ENCODE measurements at places on chromosomes 6 and 20.
A peak's percentile ranks its signal among the peaks of the same experiment; 100 is the strongest.

- DNase-seq = no peak
Observed at GRCh38 chr20:48717095-48717672, 110.6 kb downstream of the PREX1 start.

DNA sequence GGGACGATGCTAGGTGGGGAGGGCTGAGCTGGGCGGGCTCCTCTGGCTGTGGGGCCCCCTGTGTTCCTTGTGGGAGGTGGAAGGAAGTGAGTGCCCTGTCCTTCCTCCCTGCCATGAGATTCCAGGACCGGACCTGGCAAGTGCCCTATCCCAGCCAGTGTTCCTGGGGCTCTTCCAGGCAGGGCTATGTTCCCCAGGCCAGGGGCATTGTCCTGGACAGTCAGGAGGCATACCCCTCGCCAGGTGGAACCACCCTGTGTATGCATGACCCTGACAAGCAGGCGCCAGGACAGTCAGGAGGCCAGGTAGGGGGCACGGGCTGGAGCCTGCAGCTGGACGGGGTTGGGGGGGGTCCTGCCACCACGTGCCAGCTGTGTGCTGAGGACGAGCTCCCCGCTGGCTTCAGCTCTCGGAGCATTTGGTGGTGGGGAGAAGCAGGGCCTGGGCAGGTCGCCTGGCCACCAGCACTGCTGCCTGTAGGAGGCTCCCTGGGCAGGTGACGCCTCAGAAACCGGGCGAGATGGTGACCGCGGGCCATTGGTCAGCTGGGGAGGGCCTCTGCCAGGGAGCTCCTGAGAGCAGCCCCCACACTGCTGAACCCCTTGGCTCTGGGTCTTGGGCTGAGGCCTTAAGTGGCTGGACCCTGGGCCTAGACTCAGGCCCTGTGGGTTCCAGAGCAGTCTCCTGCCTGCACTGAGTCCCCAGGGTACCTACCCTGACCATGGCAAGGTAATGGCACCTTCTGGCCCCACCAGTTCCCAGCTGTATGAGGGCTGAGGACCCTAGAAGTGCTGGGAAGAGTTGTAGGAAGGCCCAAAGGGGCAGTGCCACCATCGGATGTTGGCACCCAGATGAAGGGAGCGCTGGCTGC is 694 bp downstream of the SLC17A9 start:
- no peak for DNase-seq

- DNase-seq = no peak
Observed at GRCh38 chr6:33077908-33078307, 2.1 kb downstream of the HLA-DPB1 start.

DNA sequence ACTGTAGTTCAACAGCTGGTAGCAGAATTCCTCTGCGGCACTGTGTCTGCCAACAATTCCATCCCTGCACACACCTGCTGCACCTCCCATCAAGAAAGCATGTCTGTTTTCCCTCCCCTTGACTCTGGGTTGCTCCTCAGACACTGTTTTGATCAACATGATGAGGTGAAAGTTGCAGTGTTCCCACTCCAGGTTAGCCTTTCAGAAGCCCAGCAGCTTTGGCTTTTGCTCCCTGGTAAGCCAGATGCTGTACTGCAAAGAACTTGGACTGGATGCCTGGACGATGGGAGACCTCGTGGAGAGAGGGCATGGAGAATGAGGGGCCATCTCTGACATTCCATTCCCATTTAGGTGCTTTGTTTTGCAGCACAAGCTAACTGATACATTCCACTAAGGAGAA is 79.1 kb upstream of the MAFB start:
- DNase-seq = no peak

GRCh38 chr6:105482227-105482844 is 79.5 kb upstream of the PREP start:
- DNase-seq = no peak

- DNase-seq = peak; percentile 57
Observed at GRCh38 chr6:1724616-1725015, 114.9 kb downstream of the FOXC1 start.

- DNase-seq = peak; percentile 7
Observed at GRCh38 chr20:39993742-39994141, 695.3 kb downstream of the MAFB start.

GRCh38 chr20:54476169-54477009 is 996 bp downstream of the DOK5 start:
- DNase-seq = no peak

DNA sequence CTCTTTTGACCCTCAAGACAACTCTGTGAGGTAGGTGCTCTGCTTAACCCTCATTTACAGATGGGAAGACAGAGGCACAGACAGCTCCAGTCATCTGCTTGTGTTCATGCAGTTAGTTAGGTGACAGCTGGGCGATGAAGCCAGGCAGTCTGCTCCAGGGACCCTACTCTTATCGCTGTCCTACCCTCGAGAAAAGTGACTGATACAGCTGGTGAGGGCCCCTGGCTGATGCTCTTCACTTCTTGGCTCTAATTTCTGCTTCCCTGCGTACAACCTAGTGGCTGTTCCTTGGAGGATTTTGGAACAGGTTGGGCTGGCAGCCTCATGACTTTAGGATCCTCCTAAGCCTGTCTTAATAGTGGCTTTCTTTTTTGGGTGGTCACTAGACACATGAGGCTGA is 9.1 kb upstream of the TJAP1 start:
- no peak for DNase-seq

All from NCI-H187 treated with DMSO at 0.1 percent for 48 hours (cell line).